Activated CD4-positive, CD25-positive, alpha-beta regulatory T cell treated with anti-CD3 and anti-CD28 coated beads, Interleukin-2, amount 50 U/mL, for 16 hours (primary cell): ENCODE measurements at places on chromosomes 5 and 9.

GRCh38 chr5:38938424-38938823, 92.6 kb downstream of the OSMR start:
- no peak for DNase-seq

- DNase-seq = no peak
Observed at GRCh38 chr9:84600739-84601138, 68.8 kb upstream of the NTRK2 start.

DNA sequence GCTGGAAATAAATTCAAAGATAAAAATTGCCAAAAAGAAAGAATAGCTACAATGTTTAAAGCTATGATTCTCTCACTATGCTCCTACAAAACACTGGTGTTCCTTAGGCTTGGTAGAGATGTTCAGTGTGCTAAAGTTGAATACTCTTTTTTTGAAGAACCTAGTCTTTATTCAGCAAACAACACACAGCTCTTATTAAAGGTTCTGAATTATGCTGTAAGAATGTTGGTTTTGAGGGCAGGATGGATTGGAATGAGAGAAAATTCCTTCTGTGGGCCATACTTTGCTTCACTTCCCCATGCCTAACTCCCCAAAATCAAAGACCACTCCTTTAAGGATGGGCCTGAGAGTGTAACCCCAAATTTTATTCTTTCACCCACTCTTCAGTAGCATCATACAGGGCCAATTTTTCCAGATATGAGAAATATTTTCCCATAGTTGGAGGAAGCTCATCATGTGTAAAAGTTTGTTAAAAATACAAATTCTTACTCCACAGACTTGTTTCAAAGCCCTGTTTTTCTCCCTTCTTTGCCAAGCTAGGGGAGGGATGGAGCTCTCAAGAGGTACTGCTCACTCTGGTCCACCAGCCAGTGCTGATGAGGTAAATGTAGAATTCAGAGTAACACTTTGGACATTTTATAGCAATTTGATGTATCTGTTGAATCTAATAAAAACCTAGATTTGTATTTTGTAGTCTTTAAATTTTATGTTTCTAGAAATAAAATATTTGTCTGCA, 99.3 kb downstream of the GDNF start:
- DNase-seq = no peak

DNA sequence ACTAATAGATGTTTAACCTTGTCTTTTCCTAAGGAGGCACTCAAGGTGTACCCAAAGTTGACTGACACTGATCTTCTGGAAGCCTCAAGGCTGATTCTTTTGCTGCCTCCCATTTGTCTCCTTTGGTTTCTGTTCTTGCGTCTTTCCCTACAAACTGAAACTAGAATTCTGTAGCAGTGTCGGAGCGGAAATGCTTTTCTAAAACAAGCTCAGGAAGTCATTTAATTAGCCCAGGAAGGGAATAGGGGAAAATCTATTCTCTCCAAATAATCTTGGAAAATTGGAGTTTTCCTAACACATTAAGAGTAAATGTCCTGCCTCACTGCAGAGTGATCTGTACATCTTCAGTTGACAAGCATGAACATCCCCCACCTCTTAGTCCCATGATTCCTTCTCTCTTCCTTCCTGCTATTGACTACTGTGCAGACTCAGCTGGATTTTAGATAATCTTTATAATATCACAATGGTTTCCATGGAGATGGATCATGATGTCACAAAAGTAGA, 182.7 kb downstream of the NR3C1 start:
- no peak for DNase-seq

DNA sequence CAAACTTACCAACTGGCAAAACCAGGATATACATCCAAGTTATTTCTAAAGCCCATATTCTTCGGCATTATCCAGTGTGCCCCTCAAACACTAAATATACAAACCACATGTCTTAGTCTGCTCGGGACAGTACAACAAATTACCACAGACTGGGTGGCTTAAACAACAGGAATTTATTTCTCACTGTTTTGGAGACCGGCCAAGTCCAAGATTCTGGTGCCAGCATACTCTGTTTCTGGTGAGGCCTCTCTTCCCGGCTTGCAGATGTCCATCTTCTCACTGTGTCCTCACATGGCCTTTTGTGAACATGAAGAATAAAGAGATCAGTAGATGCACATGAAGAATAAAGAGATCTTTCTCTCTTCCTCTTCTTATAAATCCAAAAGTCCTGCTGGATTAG, 12.9 kb upstream of the SLCO6A1 start:
- DNase-seq = no peak

- DNase-seq = no peak
Observed at GRCh38 chr5:136350343-136350742, 15.0 kb downstream of the TRPC7 start.

DNA sequence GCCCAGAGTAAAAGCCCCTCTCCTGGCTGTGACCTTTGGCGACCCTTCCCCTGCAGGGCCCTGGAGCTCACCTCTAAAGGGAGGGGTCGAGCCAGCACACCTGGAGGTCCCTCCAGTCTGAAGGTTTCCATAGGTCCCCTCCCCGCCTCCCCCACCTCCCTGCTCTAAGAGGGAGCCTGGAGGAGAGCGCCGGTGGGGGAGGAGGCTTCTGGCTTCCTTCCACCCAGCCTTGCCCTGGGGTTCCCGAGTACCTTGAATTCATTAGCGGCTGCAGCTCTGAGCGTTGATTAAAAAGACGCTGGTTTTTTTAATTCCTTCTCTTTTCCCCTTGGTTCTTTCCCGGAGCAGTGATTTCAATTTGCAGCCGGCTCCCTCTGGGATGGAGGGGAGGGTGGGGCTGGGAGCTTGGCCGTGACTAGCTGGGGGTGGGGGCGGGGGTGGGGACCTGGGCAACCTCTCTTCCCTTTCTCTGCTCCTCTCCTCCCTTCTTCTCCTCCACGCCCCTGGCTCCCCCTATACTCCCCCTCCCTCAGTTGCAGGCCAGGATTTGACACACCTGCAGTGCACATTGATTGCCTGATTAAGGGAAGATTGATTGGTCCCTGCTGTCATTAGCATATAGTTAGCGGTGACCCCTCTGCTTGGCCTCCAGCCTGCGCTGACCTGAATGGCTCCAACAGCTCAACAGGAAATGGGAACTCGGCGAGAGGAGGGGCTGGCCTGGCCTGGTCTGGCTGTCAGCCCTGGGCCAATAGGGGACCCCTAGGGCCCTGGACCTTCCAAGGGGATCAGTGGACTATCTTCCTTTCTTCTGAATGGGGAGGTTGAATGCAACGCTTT, 67.5 kb upstream of the RAPGEF1 start:
- DNase-seq = no peak

- no peak for DNase-seq
Observed at GRCh38 chr9:85417674-85418073, 324.1 kb downstream of the AGTPBP1 start.

DNA sequence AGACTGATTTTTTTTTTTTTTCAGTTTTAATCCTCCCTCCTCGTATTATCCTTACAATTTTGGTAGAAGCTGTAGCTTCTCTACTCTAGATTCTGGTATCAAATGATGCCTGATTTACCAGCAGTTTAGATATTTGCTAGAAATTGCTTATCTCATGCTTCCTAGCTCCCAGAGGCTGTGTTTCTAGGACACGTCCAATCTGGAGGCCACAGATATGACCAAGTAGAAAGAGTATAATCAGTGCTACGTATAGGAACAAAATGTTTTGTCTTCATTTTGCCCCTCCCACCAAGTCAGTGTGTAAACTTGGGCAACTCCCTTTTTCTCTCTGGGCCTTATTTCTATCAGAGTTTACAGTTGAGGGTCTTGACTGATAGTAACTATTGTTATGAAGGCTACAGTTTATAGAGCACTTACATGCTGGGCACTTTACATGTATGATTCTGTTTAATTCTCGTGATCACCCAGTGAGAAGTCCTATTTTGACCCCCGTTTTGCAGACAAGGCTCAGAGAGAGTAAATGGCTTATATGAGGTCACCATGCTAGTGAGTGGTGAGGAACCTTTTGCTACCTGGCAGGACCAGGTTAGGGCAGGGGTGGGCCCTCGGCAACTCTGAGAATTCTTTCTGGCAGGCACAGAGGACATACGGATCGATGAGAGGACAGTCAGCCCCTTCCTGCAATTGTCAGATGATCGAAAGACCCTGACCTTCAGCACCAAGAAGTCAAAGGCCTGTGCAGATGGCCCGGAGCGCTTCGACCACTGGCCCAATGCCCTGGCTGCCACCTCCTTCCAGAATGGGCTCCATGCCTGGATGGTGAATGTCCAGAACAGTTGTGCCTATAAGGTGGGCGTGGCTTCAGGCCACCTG, 7.6 kb downstream of the HDHD3 start:
- DNase-seq = no peak

DNA sequence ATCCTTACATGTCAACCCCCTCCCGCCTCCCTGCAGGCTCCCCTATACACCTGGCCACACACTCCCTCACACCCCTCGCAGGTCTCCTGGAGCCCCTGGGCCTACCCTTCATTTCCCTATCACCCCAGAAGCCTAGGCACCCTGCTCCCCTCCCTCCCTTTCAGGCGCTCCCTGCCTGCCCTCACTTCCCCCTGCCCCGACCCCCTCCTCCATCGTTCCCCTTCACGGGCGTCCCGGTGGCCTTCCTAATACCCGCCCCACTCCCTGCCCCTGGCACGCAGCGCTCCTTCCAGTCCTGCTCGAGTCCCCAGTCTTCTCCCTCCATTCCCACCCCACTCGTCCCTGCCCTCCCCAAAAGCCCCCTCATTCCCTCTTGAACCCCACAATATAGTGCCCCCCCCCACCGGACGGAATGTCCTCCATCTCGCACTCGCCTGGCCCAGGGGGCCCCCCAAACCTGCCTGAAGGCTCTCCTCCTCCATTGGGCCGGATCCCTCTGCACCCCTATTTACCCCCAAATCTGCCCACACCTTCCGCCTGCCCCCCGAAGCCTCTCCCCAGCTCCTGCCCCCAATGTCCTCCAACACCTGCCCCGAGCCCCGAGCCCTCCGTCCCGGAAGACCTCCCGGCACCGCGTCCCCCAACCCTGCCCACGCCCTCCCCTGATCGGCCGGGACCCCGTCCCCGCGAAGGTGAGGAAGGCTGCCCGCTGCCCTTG, 746 bp downstream of the STRBP start:
- DNase-seq = no peak

GRCh38 chr5:134920848-134921575, 16.1 kb downstream of the PCBD2 start:
- no peak for DNase-seq

DNA sequence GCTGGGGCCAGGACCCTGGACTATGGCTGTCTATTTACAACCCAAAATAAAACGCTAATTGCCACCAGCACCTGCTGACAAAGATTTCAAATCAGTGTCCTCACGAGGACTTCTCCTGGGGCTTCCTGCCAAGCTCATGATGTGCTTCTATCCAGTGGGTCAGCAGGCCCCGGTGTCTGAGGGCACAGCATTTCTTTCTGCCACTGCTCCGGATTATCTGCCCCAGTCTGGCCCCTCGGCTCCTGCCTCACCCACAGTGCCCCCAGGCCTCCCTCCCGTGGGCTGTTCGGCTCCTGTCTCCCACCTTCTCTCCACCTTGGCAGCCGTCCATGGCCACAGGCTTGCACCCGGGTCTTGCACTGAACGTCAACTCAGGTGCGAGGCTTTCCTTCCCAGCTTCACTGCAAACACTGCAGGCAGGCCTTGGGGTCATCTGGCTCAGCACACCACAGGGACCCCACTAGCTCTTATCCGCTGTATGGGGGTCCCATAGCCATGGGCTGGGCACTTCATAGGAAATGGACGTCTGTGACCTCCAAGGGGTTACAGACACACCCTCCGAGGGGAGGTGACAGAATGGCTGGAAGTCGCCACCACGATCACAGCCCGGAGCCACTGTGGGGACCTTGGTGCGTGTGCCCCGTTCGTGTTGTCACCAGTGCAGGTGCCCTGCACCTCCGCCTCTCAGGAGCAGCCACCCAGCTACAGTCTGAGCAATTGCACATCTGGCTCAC, 43.8 kb upstream of the FCN1 start:
- no peak for DNase-seq
